Dermis blood vessel endothelial cell (primary cell): ENCODE measurements at places on chromosomes 1 and 21. TPM values are rescaled to one million over a fixed set of nuclear protein-coding genes. Genes with fewer than 3 reads are reported as not detected.

The BRDT gene
- not detected in 2 replicates for total RNA-seq

The PPP1R12B gene
- 12.1 and 15.8 TPM in 2 replicates for total RNA-seq

DNA sequence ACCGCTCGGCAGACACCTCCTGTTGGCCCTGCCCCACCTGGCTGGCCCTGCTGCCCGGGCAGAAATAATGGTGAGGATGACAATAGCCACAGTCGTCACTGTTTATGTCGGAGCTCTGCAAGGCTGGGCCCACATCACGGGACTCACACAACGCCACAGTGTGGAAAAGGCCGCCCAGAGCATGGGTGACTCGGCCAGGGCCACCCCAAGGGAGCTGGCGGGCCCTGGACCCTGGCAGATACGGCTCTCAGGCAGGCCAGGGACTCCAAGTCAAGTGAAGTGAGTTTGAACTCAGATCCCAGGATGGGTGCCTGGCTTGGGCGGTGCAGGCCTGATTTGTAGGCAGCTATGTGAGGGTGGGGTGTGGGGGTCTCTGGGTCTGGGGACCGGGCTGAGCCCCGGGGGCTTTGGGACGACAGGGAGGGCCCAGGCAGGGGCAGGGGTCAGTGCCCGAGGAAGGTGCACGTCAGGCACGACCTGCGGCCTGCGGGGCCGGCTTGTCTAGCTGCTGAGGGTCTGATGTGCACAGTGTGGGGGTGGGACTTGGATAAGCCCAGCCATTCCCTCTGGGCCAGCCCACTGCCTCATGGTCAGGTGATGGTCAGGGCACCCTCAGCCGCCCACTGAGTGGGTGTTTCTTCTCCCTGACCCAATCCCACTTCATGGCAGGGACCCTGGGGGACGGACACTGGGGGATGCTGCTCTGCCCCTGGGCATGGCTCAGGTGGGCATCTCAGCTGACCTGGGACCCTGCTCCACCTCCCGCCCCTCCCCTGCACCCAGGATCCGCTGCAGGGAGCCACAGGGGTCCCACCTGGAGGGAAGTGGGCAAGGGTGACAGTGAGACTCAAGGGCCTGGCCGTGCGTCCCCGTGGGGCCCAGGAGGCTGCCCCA is 1.0 kb downstream of the RNF223 start:
- no peak for DNase-seq

GRCh38 chr1:20634065-20634593 is 871 bp downstream of the PINK1 start:
- DNase-seq, result peak; percentile 10

- DNase-seq, result no peak
Observed at GRCh38 chr1:234958706-234959657, 169.7 kb downstream of the TOMM20 start.

The OR2T11 gene
- not detected in 2 replicates for total RNA-seq
